ENCODE measurements at places on chromosomes 2 and 18.
A peak's percentile ranks its signal among the peaks of the same experiment; 100 is the strongest.

DNA sequence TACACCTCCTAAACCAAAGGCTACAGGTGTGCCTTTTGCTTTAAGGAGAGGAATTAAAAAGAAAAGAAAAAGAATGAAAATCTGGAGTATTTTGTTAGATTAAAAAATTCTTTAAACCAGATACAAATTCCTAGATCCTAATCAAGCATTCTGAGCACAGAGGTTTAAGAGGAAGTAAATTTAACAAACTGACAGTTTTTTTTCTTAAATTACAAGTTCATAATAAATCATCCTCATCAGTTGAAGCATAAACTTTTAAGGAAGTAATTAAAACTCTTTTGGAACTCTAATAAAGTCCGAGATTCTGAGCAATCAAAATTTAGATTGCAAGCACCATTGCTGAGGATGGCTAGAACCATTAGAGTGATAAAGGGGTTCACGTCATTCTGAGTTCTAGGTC, 75.1 kb downstream of the POLE4 start:
- no peak for DNase-seq

- DNase-seq = no peak
These were observed 184.1 kb downstream of the AGAP1 start for GRCh38 chr2:235677937-235678336.

GRCh38 chr2:234930397-234930796, 21.4 kb upstream of the SH3BP4 start:
- DNase-seq = no peak

- DNase-seq = no peak
These were observed 190.4 kb downstream of the BABAM2 start for GRCh38 chr2:28080911-28081310.

DNA sequence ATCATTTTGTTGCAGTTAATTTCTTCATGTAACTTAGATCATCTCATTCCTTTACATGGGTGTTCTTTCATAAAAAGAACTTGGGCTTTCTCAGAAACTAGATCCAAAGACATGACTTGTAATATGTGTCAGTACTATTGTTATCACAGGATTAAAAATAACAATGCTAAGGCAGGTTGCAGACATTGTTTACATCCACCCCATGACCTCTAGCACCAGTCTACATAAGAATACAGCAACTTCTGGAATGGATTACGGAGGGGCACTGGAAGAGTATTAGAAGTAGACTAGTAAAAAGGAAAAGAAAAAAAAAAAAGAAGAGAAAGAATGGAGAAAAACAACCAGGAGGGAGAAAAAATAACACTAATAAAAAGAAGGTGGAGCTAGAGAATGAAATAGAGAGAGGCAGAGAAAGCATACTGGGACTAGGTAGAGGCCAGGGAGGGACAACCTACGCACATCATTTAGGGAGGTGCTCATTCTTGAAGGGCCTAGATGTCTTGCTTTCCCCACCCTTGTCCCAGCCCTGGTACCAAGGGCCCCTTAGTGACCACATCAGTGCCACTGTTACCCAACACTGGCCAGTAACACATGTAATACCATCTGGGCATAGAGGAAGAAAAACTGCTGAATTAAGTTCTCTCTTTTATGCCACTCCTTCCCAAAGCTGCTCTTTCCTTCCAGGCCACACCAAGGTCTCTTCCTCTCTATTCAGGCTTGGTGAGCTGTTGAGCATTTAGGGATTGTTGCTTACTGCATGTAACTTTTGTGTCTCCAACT, 70.6 kb upstream of the KLF7 start:
- peak; percentile 68 for DNase-seq

DNA sequence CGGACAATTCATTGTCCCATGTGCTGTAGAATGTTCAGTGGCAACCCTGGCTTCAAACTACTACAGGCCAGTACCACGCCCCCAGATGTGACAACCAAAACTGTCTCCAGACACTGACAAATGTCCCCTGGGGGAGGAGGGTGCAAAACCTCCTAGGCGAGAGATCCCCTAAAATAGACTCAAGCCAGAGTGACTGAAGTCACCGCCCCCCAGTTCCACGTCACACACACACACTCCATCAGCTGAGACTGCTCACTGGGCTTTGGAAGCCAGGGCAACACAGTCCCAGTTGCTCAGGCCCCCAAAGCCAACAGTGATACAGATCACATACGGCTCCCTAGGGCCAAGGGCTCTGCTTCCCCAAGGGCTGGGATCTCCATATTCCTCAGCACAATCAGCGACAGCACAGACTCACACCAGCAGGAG, 19.1 kb downstream of the HDAC4 start:
- DNase-seq = no peak

- DNase-seq = no peak
These were observed 9.0 kb downstream of the METTL21A start for GRCh38 chr2:207616185-207616584.

GRCh38 chr18:63477968-63478367, 1.2 kb downstream of the SERPINB5 start:
- no peak for DNase-seq

Measured in inflammatory macrophage treated with lipopolysaccharide for 1 hour (primary cell).